ENCODE measurements at places on chromosomes 3 and 15. TPM values are rescaled to one million over a fixed set of nuclear protein-coding genes. Genes with fewer than 3 reads are reported as not detected.

The CNTN4 gene
- total RNA-seq, result 2.6 TPM

The ZNF80 gene
- not detected for total RNA-seq

The TASOR gene
- 22.2 TPM for total RNA-seq

The CKMT1A gene
- not detected for total RNA-seq

The PTPRG gene
- 29.7 TPM for total RNA-seq

All from Right ventricle myocardium superior (tissue), 1 donor.